ENCODE measurements at places on chromosomes 2 and 18.

DNA sequence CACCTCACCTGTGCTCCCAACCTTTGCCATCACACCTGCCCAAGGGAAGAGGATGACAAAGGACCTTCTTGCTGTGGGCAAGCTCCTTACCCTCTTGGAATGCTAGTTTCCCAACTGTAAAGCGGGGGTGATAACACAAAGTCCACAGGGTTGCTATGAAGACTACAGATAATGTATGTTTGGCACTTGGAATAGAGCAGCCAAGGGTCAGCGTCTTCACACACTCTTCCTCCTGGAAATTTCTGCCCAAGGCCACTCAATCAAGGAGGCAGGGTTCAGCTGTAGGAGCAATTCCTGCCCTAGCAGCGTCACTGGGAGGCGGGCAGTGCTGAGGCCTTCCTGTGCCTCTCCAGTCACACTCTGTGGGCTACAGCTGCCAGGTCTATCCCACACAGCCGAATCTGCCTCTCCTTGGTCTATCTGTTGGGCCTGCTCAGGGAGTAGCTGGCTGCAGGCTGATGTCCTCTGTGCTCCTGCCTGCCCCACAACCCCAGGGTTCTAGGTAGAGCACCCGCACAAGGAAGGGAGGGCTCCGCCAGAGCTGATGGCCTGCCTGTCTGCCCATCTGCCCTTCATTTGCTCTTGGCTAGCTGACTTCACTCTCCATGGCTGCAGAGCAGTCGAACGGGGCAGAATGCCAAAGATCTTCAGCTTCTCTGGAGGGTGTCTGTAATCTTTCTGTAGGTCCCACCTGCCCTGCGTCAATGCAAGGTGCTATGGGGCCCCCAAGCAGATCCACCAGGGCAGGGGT lies 91.9 kb downstream of the MRO start:
- DNase-seq: no peak
- no peaks in the 10 kb centered on the region for H3K36me3 ChIP-seq
- H3K27me3 ChIP-seq: peaks cover 10% of the 10 kb centered on the region
- no peak overlapping the region for H3K4me3 ChIP-seq

DNA sequence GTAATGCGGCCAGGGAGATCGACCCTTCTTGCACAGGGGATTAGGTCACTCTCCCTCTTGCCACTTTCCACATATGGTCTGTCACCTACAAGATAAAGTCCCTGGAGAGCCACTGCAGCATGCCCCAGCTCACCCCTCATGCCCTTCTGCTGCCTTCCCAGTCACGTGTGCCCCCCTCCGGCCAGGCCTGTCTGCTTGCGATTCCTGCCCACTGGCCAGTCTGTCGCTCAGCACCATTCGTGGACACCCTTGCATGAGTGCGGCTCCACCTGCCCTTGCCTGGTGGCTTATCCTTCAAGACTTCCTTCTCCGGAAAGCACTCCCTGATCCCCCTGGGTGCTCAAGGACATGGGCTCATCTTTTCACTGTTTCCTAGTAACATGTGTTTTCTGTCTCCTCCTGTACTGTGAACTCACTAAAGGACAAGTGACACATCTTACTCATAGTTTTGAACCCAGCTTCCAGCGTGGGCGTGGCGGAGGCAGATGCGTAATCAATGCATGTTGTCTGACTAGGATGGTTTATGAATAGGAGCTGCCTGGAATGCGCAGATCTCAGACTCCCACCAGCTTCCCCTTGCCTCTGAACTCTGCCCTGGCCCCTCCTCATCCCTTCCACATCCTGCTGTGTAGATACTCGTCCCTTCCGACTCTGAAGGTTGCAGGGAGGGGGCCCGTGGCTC lies 7.8 kb upstream of the NT5DC4 start:
- H3K4me3 ChIP-seq: no peak overlapping the region
- peaks cover 16% of the 10 kb centered on the region for H3K4me1 ChIP-seq
- DNase-seq: peak; percentile 55
- peaks cover 12% of the 10 kb centered on the region for H3K27me3 ChIP-seq
- H3K36me3 ChIP-seq: no peaks in the 10 kb centered on the region

- H3K27ac ChIP-seq: no peak overlapping the region
- H3K4me3 ChIP-seq: no peak overlapping the region
- H3K27me3 ChIP-seq: no peaks in the 10 kb centered on the region
- H3K4me1 ChIP-seq: no peaks in the 10 kb centered on the region
- no peak for DNase-seq
Measured at GRCh38 chr2:155633060-155633839, 699.3 kb downstream of the NR4A2 start.

- no peaks in the 10 kb centered on the region for H3K27me3 ChIP-seq
- no peak overlapping the region for H3K4me3 ChIP-seq
- H3K4me1 ChIP-seq: no peaks in the 10 kb centered on the region
- no peak overlapping the region for H3K27ac ChIP-seq
Measured at GRCh38 chr2:168120310-168120709, 127.1 kb downstream of the STK39 start.

- peaks cover 10% of the 10 kb centered on the region for H3K4me1 ChIP-seq
- H3K27ac ChIP-seq: no peak overlapping the region
- no peak overlapping the region for H3K4me3 ChIP-seq
- no peaks in the 10 kb centered on the region for H3K36me3 ChIP-seq
Measured at GRCh38 chr2:31140151-31140550, 1.9 kb upstream of the GALNT14 start.

GRCh38 chr18:2508678-2509077 lies 62.6 kb downstream of the METTL4 start:
- no peaks in the 10 kb centered on the region for H3K27me3 ChIP-seq
- no peak overlapping the region for H3K27ac ChIP-seq

DNA sequence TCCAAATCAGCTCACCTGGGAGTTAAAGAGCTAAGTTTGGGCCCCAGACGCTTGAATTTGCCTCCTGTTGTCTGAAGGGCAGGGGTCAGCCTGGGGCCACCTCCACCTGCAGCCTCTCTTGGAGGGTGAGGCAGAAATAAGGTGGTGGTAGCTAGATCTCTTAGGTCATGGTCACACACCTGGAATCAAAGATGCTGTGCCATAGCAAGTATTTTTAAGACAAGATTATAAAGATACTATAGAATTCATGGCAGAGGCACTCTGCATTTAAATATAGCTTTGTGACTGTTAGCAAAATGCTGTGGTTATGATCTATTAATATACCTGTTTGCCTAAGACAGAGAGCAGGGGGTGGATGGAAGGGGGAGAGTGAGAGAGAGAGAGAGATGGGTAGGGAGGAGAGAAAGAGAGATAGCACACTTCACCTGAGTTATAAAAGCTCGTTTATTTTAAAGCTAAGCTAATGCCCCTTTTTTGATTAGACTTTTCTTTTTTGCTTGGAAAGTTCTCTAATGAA lies 242.7 kb downstream of the TMEM182 start:
- H3K4me1 ChIP-seq: no peaks in the 10 kb centered on the region
- H3K36me3 ChIP-seq: no peaks in the 10 kb centered on the region
- DNase-seq: no peak
- H3K27ac ChIP-seq: no peak overlapping the region
- no peaks in the 10 kb centered on the region for H3K27me3 ChIP-seq

- H3K4me1 ChIP-seq: no peaks in the 10 kb centered on the region
- H3K36me3 ChIP-seq: no peaks in the 10 kb centered on the region
- no peak for DNase-seq
- no peak overlapping the region for H3K4me3 ChIP-seq
Measured at GRCh38 chr18:75341267-75341666, 86.2 kb downstream of the SMIM21 start.

- H3K27me3 ChIP-seq: peaks cover 3% of the 10 kb centered on the region
- no peaks in the 10 kb centered on the region for H3K36me3 ChIP-seq
- no peak overlapping the region for H3K4me3 ChIP-seq
Measured at GRCh38 chr2:197839327-197839726, 34.9 kb downstream of the PLCL1 start.

DNA sequence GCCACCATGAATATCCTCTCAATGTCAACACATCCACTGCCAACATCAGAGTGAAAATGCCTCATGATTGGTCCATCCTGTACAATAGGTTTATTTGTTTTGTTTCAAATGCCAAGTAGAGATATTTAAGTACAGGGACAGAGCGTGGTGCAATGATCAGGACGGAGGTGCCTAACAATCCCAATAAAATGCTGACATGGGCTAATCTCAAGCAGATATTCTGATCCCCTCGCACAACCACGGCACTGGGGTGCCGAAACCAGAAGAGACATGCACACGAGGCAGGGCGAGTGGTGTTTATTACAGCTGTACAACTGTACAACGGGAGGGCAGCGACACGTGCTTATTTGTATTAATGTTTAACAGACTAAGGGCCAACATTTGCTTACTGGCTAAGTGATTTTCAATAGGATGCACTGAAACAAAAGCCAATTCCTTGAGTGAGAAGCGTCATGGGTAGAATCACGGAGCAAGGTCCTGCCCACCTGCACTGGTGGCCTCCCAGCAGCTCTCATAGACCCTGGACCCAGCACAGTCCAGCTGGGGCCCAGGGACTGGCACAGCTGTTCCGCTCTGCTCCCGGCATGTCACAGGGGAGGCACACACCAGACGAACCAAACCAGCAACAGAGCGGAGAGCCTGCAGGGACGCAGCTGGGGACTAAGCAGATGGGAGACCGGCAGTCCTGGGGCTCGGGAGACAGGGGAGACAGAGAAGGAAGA lies 101.4 kb downstream of the HDAC4 start:
- peaks cover 17% of the 10 kb centered on the region for H3K27me3 ChIP-seq
- H3K4me3 ChIP-seq: no peak overlapping the region
- peaks cover 78% of the 10 kb centered on the region for H3K4me1 ChIP-seq

DNA sequence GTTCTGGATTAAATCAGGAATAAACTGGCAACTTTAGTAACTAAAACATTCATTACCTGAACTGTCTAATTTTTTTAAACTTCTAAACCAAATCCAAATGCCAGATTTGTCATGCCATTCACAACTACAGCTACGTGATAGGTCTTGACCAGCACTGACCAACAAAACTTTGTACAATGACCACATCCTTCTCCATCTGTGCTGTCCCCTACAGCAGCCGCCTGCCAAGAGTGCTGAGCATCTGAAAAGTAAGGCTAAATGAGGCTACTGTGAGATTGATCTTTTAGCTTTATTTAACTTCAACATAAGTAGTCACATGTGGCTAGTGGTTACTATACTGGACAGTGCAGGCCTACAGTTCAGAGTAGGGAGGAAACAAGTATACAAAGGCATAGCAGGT lies 7.6 kb downstream of the FAM168B start:
- H3K27ac ChIP-seq: peak overlapping the region; percentile 72
- H3K36me3 ChIP-seq: peaks cover 90% of the 10 kb centered on the region
- H3K27me3 ChIP-seq: no peaks in the 10 kb centered on the region
- no peak overlapping the region for H3K4me3 ChIP-seq

DNA sequence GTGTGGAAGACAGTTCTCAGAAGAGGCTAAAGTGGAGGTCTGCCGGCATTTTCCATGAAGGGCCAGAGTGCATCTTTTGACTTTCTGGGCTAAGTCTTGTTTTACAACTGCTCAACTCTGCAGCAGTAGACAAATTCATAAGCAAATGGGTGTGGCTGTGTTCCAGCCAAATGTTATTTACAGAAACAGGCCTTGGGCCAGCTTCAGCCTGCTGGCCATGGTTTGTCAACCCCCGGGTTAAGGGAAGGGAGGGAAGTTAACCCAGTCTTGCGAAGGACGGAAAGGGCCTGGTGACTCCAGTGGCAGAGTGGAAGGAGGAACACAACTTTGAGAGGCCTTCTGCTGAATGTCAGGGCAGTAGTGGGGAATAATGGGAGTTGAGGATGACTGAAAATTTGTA lies 34.3 kb upstream of the NCKAP5 start:
- no peak overlapping the region for H3K27ac ChIP-seq
- no peak overlapping the region for H3K4me3 ChIP-seq
- no peak for DNase-seq
- no peaks in the 10 kb centered on the region for H3K4me1 ChIP-seq
- H3K27me3 ChIP-seq: peaks cover 4% of the 10 kb centered on the region

DNA sequence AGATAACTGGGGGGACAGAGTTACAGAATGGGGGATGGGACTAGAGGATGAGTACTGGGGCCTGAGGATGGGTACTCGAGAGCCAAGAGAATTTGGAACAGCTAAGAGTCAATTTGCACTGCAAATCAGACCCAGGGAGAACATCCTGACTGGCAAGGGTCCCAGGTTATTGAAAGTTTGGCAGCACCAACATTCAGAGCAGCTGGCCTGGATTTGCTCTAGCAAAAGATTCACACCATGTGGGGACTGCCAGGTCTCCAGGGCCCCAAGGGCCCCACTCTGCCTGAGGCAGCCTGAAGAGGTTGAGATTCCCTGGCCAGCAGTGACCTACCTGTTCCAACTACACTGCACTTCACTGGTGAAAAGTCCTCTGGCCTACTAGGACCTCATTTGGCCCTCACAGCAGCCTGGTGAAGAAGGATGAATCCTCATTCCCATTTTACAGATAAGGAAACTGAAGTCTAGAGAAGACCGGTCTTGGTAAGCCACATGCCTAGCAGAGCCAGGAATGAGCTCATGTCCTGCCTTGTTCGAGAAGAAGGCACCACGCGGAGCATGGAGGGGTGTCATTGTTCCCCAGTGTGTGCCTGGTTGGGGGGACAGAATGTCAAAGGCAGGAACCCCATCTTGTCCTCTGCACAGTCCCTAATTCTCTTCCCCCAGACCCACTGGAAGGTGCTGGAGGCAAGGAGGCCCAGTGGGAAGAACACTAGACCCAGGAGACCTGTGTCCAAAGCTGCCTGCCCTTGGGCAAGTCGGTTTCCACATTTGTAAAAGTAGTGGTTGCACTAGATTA lies 258.6 kb downstream of the TNS1 start:
- no peak overlapping the region for H3K4me3 ChIP-seq
- H3K27ac ChIP-seq: no peak overlapping the region
- H3K36me3 ChIP-seq: no peaks in the 10 kb centered on the region

- no peak overlapping the region for H3K27ac ChIP-seq
- DNase-seq: no peak
- peaks cover 28% of the 10 kb centered on the region for H3K27me3 ChIP-seq
- no peak overlapping the region for H3K4me3 ChIP-seq
- no peaks in the 10 kb centered on the region for H3K36me3 ChIP-seq
- peaks cover 36% of the 10 kb centered on the region for H3K4me1 ChIP-seq
Measured at GRCh38 chr2:12948231-12948960, 231.7 kb downstream of the TRIB2 start.

GRCh38 chr2:220648628-220649027 lies 923.5 kb downstream of the EPHA4 start:
- H3K4me1 ChIP-seq: peaks cover 3% of the 10 kb centered on the region
- no peaks in the 10 kb centered on the region for H3K27me3 ChIP-seq
- no peak overlapping the region for H3K4me3 ChIP-seq
- H3K36me3 ChIP-seq: no peaks in the 10 kb centered on the region

GRCh38 chr2:167890739-167891138 lies 356.7 kb downstream of the STK39 start:
- H3K27me3 ChIP-seq: peaks cover 25% of the 10 kb centered on the region
- H3K4me1 ChIP-seq: no peaks in the 10 kb centered on the region
- H3K36me3 ChIP-seq: no peaks in the 10 kb centered on the region
- H3K27ac ChIP-seq: no peak overlapping the region

- H3K4me1 ChIP-seq: no peaks in the 10 kb centered on the region
- H3K27me3 ChIP-seq: no peaks in the 10 kb centered on the region
- no peak for DNase-seq
- H3K4me3 ChIP-seq: no peak overlapping the region
Measured at GRCh38 chr2:76688732-76689131, 833.4 kb downstream of the LRRTM4 start.

GRCh38 chr18:56245866-56246580 lies 392.4 kb downstream of the TXNL1 start:
- no peaks in the 10 kb centered on the region for H3K36me3 ChIP-seq
- H3K4me3 ChIP-seq: no peak overlapping the region
- no peak overlapping the region for H3K27ac ChIP-seq

Data from activated T-cell treated with anti-CD3 and anti-CD28 coated beads, Interleukin-2, amount 50 U/mL, for 24 hours (primary cell).